ENCODE measurements at places on chromosomes 16 and 17.

DNA sequence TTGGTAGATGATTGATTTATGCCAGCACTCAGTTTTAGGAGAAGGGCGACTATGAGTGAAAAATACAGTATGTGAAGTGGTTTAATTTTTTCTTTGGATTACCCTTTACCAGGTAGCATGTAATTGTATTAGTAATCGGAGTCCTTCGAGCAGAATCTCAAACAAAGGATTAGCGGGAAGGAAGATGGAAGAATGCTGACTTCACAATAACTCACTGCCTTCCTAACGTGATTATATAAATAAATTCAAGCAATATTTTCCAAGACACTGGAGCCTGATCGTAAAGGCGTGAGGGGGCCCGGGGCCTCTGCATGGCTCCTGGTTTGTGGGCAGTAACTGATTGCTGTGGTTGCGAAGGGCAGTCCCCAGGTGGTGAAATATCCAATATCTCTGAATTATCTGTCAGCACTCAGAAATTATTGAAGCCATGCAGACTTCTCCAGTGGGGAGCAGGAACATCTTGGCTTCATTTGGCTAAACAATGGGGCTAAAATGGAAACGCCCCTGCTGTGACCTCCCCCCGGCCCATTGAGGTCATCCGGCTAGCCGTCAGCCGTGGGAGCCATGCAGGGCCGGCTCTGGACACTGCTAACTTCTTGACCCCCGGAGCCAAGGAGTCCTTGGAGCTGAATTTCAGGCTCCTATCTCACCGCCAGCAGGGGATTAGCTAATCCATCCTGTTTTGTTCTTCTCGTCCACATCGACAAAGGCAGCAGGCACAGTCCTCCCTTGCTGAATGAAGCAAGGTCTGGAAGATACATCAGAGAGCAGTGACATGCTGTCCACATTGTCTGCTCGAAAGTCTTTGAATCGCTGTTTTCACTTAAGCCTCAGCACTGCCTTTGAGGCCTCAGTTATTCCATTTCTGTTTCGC is 295.9 kb upstream of the N4BP1 start:
- DNase-seq, result no peak

- peak; percentile 61 for DNase-seq
Measured at GRCh38 chr16:69077251-69077650, 28.2 kb upstream of the HAS3 start.

GRCh38 chr17:79838522-79839274 is 542 bp downstream of the CBX4 start:
- DNase-seq, result no peak

DNA sequence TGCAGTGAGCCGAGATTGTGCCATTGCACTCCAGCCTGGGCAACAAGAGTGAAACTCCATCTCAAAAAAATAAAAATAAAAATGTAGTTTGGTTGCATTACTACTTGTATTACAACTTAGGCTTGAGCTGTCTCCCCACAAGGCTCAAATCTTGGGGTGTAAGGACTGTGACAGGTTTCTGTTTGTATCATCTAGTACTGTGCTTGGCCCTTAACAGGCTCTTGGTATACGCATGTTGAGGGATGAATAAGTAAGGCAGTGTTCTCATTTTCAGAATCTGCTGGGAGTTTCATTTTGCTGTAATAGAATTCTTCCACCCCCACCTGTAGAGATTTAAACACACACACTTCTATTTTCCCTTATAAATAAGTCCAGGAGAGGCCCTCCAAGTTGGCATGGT is 289.4 kb upstream of the EEF2KMT start:
- no peak for DNase-seq

- no peak for DNase-seq
Measured at GRCh38 chr17:61532826-61533225, 58.2 kb downstream of the NACA2 start.

GRCh38 chr17:57898487-57899311 is 48.9 kb upstream of the MRPS23 start:
- DNase-seq, result peak; percentile 51

DNA sequence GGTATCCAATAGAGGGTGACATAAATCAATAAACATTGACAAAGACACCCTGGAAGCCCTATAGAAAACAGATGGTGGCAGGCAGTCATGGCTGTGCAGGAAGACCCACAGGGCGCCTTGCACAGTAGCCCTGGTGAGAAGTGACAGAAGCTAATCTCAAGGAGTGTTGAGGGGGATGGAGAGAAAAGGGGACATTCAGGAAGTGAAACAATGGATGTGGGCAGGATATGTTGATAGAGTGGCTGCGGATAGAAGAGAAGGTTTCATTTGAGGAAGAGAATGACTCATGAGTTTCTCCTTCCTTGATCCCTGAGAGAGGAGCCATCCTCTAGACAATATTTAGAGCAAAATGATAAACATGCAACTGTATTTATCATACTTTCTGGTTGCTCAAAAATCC is 468.8 kb upstream of the HSBP1 start:
- no peak for DNase-seq

GRCh38 chr16:73255031-73255430 is 207.1 kb upstream of the ZFHX3 start:
- no peak for DNase-seq

- no peak for DNase-seq
Measured at GRCh38 chr17:61325382-61326073, 74.1 kb upstream of the TBX2 start.

- no peak for DNase-seq
Measured at GRCh38 chr16:88655733-88656281, 5.0 kb upstream of the CYBA start.

DNA sequence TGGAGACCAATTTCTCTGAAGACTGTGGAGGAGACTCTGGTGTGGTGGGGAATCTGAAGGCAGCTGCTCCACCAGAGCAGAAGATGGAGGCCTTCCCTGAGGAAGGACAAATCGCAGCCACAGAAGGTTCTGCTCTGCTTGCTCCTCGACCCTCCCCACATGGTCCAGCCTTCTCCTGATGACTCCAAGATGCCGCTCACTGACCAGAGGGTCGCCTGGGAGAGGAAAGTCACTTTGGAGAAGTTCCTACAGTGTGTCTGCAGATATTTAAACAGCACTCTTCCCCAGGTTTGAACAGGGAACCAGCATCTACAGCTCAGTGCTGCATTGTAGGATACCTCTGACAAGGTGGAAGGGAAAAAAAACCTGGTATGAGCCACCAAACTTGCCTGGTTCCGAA is 21.0 kb upstream of the SUPT4H1 start:
- no peak for DNase-seq

- no peak for DNase-seq
Measured at GRCh38 chr17:17561408-17562145, 29.9 kb downstream of the PEMT start.

- DNase-seq, result no peak
Measured at GRCh38 chr16:66871840-66872239, 8.5 kb upstream of the PDP2 start.

GRCh38 chr16:82937926-82938520 is 311.3 kb downstream of the CDH13 start:
- no peak for DNase-seq

DNA sequence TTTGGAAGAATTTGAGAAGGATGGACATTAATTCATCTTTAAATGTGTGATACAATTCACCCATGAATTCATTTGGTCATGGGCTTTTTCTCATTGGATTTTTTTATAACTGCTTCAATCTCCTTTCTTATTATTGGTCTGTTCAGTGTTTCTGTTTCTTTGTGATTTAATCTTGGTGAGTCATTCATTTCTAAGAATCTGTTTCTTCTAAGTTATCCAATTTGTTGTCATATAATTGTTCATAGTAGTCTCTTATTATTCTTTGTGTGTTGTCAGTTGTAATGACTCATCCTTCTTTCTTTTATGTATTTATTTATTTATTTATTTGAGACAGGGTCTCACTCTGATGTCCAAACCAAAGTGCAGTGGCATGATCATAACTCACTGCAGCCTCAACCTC is 146.1 kb upstream of the ZNF267 start:
- DNase-seq, result no peak

GRCh38 chr17:27623614-27624013 is 7.4 kb upstream of the LGALS9 start:
- DNase-seq, result no peak

DNA sequence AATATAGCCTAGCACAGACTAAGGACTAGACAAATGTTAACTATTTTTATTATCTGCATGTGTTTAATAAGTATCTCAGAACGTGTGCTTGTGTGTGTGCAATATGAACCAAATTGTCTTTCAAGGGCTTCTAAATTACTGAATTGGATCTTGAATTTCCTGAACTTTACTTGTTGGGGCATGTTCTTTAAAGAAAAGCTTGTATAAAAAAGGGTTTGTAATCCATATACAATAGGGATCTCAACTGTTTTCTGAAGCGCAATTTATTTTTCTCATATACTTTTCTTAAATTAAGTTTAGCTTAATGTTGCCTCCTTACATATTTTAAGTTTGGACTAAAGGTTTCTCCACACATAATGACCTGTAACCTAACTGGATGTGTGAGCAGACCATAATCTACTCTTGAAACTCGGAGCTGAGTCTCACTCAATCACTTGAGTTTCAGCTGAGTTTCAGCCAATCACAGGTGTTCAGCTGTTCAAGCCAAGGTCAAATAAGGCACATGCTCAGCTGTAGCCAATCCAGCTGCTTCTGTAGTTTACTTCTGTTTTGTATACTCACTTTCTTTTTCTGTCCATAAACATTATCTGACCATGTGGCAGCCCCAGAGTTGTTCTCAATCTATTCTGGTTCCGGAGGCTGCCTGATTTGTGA is 72.3 kb downstream of the CDK5R1 start:
- DNase-seq, result no peak

DNA sequence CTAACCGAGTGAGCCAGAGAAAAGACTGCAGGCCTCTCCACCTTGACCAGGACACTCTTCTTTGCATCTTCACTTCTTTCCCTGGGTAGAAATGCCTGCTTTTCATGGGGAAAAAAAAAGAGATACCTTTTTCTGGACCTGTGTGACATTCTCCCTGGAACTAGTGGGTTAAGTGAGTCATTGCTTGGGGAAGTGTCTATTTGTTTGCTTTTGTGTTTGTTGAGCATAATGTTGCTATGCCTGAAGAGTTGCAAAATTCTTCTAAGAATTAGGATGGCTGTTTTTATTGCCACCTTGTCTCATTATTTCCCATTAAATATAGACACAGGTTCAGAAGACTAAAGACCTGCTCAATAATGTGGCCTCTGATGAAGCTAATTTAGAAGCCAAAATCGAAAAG is 18.8 kb downstream of the CLUAP1 start:
- no peak for DNase-seq

DNA sequence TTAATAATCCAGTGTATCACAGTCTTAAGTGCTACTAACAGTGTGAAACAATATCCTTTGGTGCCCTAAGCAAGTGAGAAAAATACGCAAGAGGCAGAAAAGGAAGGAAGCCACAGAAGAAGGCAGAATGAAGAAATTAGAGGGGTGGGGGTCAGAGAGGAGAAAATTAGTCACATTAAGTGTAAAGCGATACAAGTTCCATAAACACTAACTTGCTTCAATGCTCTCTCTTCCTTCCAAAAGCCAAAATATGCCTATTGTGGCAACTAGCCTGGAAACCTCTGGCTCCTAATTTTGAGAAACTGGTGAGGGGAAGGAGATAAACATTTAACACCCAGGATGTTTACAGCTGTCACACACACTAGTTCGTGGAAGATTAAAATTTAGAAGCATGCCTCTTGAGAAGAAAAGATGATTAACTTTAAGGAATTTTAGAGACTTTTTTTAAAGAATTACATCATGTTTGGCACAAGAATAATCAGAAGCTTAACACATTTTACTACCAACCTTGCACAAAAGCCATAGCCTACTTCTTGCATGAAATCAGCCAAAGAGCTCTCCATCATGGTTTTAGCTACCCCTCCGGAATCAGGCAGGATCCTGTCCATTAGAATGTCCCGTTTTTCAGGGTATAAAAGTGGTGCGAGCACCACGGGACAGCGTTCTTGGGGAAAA is 44.7 kb downstream of the CNOT1 start:
- DNase-seq, result no peak

DNA sequence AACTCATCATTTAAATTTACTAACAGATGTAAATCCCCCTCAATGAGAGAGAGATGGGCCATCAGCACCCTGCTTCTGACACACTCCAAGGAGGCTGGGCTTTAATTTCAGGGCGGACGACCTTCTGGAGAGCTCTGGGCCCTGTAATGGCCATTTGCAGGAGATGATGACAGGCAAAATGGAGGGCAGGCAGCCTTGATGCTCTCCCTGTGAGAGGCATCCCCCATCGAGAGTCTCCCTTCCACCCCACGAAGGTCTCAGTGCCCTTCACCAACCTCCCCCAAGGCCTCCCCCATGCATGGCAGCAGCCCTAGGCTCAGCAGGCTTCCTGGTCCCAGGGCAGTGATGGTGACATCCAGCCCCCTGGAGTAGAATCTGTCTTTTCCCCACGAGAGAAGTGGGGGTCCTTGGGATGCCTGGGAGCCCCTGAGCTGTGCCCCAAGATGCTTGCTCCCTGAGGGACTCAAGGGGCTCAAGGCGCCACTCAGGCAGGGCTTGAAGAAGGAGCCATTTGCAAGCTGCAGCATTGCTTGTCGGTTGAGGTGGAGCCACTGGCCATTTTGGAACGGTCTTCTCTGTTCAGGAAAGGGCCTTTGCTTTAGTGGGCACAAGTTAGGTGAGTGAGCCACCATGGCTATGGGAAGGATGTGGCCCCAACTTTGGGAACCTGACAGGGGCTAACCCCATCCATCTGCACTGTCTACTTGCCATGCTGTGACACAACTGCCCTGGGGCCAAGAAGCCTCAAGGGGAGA is 82.6 kb downstream of the C16orf78 start:
- no peak for DNase-seq

GRCh38 chr16:12417815-12418211 is 385.9 kb downstream of the CPPED1 start:
- DNase-seq, result no peak

GRCh38 chr16:85628645-85629044 is 15.5 kb downstream of the GSE1 start:
- no peak for DNase-seq

DNA sequence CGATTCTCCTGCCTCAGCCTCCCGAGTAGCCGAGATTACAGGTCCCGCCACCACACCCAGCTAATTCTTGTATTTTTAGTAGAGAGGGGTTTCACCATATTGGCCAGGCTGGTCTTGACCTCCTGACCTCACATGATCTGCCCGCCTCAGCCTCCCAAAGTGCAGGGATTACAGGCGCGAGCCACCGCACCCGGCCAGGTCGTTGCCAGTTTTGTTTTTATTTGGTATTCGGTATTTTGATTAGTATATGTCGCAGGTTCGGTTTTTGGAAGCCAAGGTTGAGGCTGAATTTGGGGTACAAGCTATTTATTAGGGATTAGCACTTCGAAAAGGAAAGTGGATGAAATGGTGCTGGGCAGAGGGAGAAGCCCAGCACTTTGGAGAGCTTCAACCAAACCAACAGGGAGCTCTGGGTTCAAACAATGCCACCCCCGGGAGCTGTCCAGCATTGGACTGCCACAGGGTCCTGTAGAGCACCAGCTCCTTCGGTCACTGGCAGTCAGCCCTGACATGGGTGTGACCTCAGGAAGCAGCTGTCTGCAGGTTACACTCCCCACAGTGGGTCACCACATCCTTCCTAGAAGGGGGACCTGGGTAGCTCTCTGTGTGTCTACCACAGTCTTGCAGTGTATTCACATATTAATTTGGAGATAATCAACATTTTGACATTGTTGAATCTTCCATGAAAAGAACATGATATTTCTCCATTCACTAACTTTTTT is 1.5 kb upstream of the CLEC10A start:
- no peak for DNase-seq

Measured in HS-27A (cell line).